CD4-positive, alpha-beta T cell treated with Interferon alpha-2 for 1 hour (primary cell): ENCODE measurements at places on chromosomes 6 and 20.

DNA sequence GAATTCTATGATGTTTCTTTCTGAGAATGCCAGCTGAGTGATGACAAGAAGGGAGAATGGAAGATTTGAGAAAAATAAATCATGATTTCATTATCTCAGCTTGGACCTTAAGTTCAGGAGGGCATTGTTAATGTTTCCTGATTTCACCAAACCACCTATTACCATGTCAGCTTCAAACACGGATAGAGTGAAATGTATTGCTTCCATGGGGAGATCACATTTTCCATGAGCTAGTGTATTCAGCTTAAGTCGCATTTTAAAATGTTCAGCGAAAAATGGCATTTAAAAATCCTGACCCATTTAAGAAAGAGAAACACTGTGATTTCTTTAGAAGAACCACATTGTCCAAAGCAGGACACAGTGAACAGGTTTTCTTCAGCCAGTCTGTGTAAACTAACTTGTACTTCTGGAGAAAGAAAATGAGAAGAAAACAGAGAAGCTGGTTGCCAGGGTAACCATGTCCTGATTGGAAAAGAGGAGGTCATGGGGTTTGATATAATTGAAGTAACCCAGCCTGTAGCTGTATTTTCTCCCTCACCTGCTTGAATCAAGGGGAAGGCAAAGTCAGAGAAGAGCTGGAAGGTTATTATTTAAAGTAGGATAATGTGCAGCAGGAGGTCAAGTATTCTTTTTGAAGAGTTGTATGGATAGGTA, 684.1 kb upstream of the NRSN1 start:
- DNase-seq = no peak

DNA sequence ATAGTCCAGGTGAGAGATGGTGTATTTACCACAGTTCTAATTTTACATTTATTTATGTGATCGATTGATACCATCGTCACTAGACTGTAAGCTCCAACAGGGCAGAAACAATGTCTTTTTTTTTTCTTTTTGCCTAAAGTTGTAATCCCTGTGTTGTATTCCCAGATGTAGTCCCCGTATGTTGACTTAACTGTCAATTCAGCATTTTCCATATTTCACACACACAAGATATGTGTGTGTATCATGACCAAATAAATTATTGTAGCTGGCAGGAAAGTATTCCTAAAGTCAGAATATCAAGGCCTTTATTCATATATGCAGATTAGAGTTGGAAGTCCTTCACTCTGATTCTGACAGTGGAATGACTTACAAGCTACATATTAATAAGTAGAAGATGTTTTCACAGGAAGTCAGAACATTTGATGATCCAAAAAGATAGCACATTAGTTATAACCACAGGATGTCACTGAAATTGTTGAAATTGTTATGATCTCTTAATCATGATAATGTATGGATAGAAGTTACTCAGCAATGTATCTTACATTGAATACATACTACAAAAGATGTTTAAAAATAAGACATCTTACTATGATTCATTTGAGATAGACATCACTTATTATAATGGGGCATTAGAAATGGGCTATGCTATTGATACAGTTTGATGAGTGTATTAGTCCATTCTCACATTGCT, 10.6 kb downstream of the RNF182 start:
- no peak for DNase-seq

DNA sequence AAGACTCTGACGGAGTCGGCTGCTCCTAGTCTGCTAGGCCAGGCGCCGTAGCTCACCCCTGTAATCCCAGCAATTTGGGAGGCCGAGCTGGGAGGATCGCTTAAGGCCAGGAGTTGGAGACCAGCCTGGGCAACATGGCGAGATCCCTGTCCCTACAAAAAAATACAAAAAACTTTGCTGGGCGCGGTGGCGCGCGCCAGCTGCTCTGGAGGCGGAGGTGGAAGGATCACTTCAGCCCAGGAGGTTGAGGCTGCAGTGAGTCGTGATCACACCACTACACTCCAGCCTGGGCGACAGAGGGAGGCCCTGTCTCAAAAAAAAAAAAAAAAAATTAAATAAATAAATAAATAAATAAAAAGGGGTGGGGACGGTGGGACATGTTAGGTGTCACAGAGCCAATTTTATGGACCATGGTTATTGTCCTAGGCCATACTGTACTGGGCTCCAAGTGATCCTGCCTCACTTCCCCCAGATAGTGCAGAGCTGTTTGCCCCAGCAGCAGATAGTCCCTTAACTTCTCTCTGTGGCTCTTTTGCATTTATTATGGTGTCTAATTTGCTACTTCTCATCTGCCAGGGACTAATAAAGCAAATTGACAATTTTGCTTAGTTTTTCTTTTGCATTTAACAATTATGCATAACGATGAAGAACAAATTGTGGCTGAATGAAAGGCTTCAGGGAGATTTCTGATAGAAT, 5.2 kb downstream of the PI16 start:
- no peak for DNase-seq

- DNase-seq = no peak
Observed at GRCh38 chr6:15631432-15631831, 31.4 kb downstream of the DTNBP1 start.

- DNase-seq = no peak
Observed at GRCh38 chr6:81894306-81894705, 141.8 kb upstream of the TENT5A start.

DNA sequence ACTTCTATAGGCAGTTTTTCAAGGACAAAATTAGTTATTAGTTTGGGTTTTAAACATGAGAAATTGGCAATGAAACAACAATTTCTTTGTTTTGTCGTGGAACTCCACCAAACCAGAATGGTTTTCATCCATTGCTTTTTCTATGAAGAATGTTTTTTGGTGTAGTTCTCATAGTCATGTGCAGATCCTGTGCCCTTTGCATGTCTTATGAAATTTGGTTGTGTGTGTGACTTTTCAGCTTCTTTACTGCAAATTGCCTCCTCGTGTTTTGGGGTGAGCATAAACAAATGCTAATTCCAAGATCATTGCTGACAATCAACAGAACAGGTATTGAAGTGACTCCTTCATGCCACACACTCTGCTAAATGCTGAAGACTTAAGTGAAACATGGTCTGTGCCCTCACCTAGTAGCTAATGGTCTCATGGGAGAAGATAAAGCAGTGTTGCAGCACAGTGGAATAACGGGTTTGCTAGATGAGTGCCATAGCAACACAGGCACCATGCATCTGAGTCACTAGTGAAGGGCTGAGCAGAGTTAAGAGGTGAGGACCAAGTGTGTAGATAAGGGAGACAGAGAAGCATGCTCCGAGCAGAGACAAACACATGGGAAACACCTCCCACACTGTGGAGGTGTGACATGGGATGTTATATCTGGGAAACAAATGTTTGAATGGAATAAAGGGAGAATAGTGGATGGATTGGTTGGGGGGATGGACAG, 120.0 kb downstream of the SLC16A10 start:
- DNase-seq = no peak

DNA sequence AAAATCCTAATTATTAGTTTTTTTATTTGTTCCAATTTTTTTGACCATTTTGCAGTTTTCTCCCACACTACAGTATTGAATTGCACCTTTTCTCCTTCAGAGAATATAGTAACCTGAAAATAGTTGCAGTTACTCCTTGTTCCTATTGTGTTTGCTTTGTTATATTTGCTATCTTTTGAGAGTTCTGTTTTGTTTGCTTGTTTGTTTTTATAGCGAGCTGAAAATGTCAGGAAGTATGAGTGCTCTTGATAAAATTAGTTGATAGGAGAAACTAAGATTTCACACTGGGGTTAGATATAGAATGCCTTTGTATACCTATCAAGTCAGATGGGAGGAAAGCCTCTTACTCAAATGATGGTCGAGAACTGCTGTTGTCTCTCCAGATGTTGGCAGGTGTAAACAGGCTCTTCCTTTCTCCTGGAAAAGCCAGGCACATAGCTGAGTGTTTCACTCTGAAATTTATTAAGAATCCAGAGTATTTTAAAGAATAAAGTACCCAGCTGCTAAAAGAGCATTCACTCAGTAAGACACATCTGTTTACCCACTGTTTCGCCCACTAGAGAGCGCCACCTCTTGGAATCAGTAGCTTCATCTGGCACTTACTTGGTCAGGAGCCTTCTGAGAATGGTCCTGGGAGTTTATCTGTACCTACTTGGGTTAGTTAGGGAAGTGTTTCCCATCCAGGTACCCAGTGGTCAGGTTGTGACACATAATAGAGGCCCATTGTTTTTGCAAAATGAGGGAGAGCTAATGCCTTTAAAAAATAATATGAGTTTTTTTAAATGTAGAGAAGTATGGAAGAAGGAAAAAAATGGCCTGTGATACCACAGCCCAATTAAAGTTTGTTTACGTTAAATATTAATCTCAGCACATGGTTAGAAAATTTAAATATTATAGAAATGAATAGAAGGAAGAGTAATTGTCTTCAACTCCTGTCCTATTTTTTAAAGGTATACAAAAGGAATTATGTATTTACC, 11.2 kb downstream of the NT5DC1 start:
- peak; percentile 31 for DNase-seq
